NCI-H226 (cell line): ENCODE measurements at places on chromosomes 4 and X.

GRCh38 chrX:149643496-149643895 lies 11.9 kb upstream of the TMEM185A start:
- no peak for DNase-seq

GRCh38 chr4:73843369-73843768 lies 6.9 kb downstream of the CXCL6 start:
- DNase-seq, result no peak

- DNase-seq, result no peak
These were observed 382.4 kb downstream of the TRAM1L1 start for GRCh38 chr4:116702949-116703348.

DNA sequence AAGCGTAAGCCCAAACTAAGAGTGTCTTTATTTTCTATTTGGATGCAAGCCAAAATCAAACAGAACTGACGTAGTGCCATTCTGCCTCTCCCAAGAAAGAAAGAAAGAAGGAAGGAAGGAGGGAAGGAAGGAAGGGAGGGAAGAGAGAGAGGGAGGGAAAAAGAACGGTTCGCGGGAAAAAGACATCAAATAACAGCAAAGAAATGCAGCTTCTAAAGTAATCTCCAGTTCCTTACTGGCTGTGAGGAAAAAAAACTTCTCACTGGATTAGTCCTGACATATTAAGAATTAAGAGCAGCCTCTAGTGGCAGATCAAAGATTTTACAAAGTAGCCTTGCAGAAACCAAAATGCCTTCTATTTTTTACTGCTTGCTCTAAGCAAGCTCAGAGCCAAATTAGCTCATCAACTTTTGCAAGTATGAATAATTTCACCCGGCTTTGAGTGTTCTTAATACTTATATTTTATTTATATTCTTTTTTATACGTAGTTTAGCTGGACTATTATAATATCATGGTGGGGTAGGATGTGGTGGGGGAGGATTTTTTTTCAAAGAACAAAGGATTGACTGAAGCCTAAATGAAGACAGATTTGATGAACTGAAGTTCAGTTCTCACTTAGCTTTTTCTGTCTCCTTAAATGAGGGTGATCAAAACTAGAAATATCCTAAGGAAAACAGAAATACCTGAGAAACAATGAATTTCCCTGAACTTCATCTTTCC lies 36.6 kb downstream of the PITX2 start:
- peak; percentile 45 for DNase-seq

DNA sequence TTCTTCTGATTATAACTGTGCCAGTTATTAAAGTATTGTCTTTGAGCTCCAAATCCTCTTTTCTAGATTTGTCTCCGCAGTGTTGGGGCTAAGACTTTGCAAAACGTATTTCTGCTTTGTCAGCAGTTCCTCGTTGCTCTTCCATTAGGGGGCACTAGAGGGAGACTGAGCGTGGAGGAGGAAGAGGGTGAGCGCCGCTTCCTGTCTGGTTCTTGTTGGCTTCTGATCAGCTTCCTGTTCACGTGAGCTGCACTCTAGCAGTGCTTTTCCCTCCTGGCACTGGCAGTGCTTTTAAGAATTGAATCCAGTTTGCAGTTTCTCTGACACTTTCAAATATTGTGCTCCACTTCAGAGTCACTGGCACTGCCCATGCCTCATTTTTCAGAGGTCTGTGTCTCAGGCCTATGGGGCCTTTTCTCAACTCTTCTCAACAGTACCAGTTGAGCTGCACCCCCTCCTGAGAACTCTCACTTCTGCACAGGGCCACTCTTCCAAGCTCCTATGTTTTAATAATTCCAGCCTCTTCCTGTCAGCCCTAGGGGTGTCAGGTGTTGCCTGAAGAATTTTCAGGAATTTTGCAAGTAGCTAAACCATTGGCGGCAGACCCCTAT lies 54.4 kb upstream of the LCORL start:
- DNase-seq, result no peak

GRCh38 chr4:105622269-105622668 lies 69.8 kb downstream of the ARHGEF38 start:
- peak; percentile 29 for DNase-seq

DNA sequence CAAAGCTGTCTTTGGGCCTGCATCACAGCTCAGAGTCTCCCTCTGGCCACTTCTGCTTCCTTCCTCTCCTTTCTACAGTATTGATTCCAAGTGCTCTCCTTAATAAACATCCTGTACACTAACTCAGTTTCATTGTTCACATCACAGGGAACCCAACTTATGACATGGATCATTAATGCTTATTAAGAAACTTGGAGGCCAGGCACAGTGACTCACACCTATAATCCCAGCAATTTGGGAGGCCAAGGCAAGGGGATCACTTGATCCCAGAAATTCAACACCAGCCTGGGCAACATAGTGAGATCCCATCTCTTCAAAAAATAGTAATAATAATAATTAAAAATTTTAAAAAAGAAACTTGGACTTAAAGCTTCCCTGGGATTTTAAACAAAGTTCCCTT lies 89.2 kb upstream of the EFHC2 start:
- peak; percentile 1 for DNase-seq

- peak; percentile 62 for DNase-seq
These were observed 16.0 kb downstream of the NBDY start for GRCh38 chrX:56744996-56745395.

DNA sequence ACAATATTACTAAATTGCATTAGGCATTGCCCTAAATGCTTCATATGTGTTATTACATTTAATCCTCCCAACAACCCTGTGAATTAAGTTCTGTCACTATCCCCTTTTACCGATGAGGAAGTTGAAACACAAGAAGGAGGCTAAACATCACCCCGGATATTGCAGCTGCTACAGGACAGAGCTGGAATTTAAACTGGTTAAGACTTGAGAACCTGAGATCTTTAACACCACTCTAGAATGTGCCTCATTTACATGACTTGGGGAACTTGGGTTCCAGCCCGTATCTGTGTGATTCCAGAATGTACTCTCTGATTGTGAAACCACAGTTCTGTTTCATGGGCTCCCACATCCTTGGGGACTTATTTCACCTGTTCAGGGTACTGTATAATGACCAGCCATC lies 165.1 kb upstream of the PPARGC1A start:
- DNase-seq, result no peak
